ENCODE measurements at places on chromosomes 4 and X.

DNA sequence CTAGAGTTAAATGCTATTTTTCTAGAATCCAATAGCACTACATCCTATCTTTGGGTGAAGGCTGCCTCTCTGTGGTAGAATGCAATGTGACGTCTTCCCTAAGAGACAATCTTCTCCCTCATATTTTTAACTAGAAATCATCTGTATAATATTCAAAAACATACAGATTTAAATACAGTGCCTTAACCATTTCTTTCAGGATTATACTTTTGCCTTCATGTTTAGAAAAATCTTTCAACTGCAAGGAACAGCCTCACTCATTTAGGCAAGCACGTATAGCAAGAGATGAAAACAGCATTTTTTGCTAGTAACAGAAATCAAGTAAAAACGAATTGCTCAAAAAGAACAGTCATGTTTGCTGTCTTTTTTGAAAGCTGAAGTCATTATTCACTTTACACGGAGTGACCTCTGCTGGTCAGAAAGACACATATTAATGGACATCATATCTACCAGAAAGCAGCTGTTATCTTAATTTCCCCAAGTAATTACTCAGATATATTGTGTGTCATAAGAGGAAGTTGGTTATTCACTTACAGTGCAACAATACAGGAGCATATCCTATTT lies 422.3 kb downstream of the STPG2 start:
- DNase-seq: no peak

DNA sequence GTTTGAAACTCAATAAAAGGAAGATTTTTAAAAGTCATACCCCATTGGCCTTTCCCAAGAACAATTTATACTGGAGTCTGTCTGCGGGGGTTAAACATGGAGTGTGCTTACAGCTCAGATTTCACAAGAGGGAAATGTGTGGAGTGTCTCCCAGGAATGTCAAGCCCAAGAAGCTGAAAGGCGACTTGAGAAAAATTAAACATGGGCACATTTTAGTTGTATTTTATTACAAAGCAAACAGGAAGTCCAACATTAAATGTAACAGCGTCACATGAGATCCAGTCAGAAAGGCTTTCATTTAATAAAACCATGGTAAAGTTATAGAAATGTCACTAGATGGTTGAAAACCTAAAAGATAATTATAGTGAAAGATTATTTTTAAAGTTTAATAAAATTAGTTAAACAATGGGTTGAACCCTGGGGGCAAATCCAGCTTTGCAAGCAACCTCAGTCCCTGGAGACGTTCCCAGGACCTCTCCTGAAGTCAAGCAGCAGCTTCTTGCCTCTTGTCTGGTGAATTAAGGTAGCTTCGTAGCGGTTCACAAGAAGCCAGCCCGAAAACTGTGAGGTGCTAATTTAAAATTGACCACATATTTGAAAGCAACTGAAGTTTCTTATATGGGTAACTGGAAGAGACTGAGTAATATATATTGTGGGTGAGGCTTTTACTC lies 168.4 kb upstream of the EDNRA start:
- no peak for DNase-seq

DNA sequence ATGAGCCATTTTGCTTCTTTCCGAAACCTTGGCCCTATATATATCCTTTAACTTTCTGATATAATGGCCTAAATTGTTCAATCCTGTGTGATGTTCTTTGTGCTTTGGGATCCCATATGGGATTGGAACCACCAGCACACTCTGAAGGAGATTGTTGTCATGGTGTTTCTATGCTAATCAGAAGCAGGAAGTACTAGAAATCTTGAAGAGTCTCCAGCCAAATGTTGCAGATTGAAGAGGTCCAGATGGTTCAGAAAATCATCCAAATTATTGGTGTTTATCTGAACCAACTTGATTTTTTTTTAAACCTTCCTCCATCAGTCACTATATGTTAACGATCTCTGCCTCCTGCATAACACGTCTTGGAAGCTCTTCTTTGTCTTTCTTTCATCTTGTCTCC lies 72.8 kb downstream of the KIT start:
- peak; percentile 52 for DNase-seq

GRCh38 chr4:62449538-62449937 lies 1249.4 kb downstream of the ADGRL3 start:
- no peak for DNase-seq

- DNase-seq: no peak
These were observed 25.7 kb downstream of the SLITRK2 start for GRCh38 chrX:145843146-145843904.
